Breast epithelium (tissue), 4 donors: ENCODE measurements at places on chromosomes 4 and X.
A peak's percentile ranks its signal among the peaks of the same experiment; 100 is the strongest.

DNA sequence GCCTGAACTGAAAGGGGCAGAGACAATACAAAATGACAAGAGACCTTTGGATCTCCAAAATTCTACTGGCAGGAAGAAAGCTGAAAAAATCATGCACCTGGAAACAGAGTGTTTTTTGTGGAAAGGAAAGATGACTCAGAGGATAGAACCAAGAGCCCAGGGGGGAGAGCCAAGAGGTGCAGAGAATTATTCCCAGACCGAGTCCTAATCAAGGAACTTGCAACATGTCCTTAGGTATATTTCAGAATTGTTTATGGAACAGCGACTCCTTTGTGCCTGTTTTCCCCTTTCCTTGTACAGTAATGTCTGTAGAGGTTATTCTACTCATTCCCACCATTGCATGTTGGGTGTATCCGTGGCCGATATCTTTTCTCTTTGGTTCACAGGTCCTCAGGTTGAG is 71.7 kb downstream of the YIPF6 start:
- DNase-seq: no peak
- no peaks in the 10 kb centered on the region for H3K36me3 ChIP-seq
- H3K4me1 ChIP-seq: no peaks in the 10 kb centered on the region
- no peak overlapping the region for H3K4me3 ChIP-seq
- H3K27ac ChIP-seq: no peak overlapping the region

- H3K4me1 ChIP-seq: no peaks in the 10 kb centered on the region
- DNase-seq: no peak
- no peaks in the 10 kb centered on the region for H3K36me3 ChIP-seq
- H3K27me3 ChIP-seq: peaks cover 31% of the 10 kb centered on the region
Observed at GRCh38 chrX:37763400-37763799, 16.5 kb upstream of the CYBB start.

GRCh38 chr4:38455092-38455862 is 208.7 kb upstream of the KLF3 start:
- no peak for DNase-seq
- no peaks in the 10 kb centered on the region for H3K27me3 ChIP-seq
- no peaks in the 10 kb centered on the region for H3K4me1 ChIP-seq
- no peaks in the 10 kb centered on the region for H3K36me3 ChIP-seq
- no peak overlapping the region for H3K4me3 ChIP-seq
- no peak overlapping the region for H3K27ac ChIP-seq

- H3K27me3 ChIP-seq: no peaks in the 10 kb centered on the region
- no peaks in the 10 kb centered on the region for H3K36me3 ChIP-seq
- no peak overlapping the region for H3K4me3 ChIP-seq
Observed at GRCh38 chr4:16007471-16008095, 44.6 kb upstream of the FGFBP2 start.

- H3K36me3 ChIP-seq: no peaks in the 10 kb centered on the region
- H3K27me3 ChIP-seq: peaks cover 13% of the 10 kb centered on the region
- H3K27ac ChIP-seq: no peak overlapping the region
Observed at GRCh38 chrX:107804427-107804826, 21.2 kb upstream of the MID2 start.

GRCh38 chrX:250965-251364 is 30.2 kb upstream of the PLCXD1 start:
- DNase-seq: no peak
- H3K27me3 ChIP-seq: no peaks in the 10 kb centered on the region
- no peaks in the 10 kb centered on the region for H3K36me3 ChIP-seq
- no peaks in the 10 kb centered on the region for H3K4me1 ChIP-seq
- H3K27ac ChIP-seq: no peak overlapping the region
- no peak overlapping the region for H3K4me3 ChIP-seq

DNA sequence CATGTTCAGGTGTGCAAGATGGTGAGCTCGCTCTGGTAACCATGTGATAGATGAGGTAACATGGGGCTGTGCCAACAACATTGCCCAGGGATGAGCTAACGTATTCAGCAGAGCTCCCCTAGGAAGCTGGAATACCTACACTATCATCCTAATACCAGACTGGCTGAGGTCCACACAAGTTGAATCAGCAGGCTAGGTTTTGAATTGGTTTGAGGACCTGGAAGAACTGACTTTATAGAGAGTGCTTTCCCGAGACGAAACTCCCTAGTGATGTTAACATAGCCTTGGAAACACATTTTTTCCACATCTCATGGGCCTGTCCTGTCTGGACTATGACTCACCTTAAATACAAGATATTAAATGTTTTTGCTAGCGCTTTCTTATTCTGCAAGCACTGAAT is 56.7 kb downstream of the IGFBP7 start:
- no peak overlapping the region for H3K4me3 ChIP-seq
- no peak for DNase-seq

GRCh38 chr4:39648827-39649558 is 10.3 kb upstream of the SMIM14 start:
- H3K4me3 ChIP-seq: no peak overlapping the region
- no peaks in the 10 kb centered on the region for H3K36me3 ChIP-seq
- no peak for DNase-seq
- H3K27ac ChIP-seq: no peak overlapping the region

GRCh38 chrX:41386222-41386990 is 52.4 kb downstream of the DDX3X start:
- no peak overlapping the region for H3K27ac ChIP-seq
- no peaks in the 10 kb centered on the region for H3K27me3 ChIP-seq
- H3K4me1 ChIP-seq: no peaks in the 10 kb centered on the region

DNA sequence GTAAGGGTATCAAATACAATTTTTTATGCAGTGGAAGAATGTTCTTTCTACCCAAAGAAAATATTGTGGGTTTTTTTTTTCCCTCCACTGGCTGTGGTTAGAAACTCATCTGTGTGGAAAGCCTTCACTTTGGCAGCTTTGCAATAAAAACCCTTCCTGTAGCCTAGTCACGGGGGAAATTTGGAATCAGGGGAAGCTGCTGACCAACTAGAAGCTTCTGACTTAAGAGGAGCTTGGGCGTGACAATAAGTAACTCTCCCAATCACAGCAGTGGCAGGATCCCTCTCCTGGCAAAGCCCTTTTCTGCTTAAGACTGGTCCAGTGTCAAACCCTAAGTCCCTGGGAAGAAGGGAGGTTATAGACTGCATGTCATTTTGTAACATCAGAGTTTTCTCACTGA is 87.9 kb downstream of the LRRC66 start:
- H3K36me3 ChIP-seq: no peaks in the 10 kb centered on the region
- no peak overlapping the region for H3K27ac ChIP-seq
- no peaks in the 10 kb centered on the region for H3K27me3 ChIP-seq

- H3K4me3 ChIP-seq: no peak overlapping the region
- no peak overlapping the region for H3K27ac ChIP-seq
- H3K4me1 ChIP-seq: no peaks in the 10 kb centered on the region
- no peaks in the 10 kb centered on the region for H3K27me3 ChIP-seq
Observed at GRCh38 chrX:148517176-148517575, 16.8 kb downstream of the AFF2 start.

DNA sequence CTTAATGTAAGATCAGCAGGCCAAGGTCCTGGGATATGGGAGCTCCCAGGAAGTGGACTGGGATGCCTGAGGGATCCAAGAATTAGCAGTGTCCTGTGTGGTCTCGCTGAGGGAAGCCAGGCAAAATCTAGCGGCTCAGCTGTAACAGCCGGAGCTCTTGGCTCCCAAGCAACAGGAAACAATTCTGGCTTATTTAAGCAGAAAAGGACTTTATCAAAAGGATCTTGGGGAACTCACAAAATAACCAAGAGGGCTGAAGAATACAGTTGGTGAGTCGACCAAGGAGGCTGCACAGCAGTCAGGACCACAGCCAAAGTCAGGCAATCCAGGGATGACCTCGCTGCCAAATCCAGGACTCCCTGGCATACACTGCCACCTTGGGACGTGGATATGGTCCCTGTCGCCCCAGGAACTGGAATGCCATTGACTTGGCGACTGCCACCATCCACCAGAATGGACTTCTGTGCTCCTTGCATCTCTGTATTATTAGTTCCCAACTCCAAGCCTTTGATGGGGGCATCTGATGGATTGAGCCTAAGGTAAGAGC is 165.3 kb upstream of the BCOR start:
- no peaks in the 10 kb centered on the region for H3K36me3 ChIP-seq
- H3K4me1 ChIP-seq: no peaks in the 10 kb centered on the region
- H3K27ac ChIP-seq: no peak overlapping the region
- H3K4me3 ChIP-seq: no peak overlapping the region
- DNase-seq: peak; percentile 30
- H3K27me3 ChIP-seq: no peaks in the 10 kb centered on the region

- no peaks in the 10 kb centered on the region for H3K36me3 ChIP-seq
- no peak overlapping the region for H3K27ac ChIP-seq
- H3K4me3 ChIP-seq: no peak overlapping the region
Observed at GRCh38 chr4:139899346-139899745, 233.7 kb downstream of the MGST2 start.

DNA sequence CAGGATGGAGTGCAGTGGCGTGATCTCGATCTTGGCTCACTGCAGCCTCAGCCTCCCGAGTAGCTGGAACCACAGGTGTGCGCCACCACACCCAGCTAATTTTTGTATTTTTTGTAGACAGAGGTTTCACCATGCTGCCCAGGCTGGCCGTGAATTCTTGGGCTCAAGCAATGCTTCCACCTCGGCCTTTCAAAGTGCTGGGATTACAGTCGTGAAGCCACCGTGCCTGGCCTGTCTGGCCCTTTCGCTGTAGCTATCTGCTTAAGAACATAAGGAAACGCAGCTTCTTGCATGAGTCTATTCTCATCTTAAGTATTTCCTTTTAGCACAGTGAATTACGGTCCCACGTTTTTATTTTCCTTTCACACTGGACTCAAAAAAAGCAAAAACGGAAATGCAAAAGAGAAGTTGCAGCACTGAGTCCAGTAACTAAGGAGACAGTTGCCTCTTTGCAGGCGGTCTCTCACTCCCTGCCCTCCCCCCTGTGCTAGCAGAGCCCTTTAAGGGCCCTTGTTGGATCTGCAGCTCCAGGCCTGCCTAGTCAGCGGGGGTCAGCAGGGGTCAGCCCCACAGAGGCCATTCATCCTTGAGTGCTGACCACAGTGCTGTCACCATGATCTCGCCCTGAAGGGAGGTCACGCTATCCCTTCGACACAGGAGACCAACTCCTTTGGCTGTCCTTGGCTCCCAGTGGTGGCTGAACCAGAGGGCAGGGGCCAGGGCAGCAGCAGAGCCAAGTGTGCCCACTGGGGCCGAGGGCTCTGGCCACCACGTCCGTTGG is 21.8 kb upstream of the TBC1D14 start:
- H3K36me3 ChIP-seq: no peaks in the 10 kb centered on the region
- no peaks in the 10 kb centered on the region for H3K27me3 ChIP-seq
- H3K4me1 ChIP-seq: peaks cover 9% of the 10 kb centered on the region
- no peak overlapping the region for H3K27ac ChIP-seq

GRCh38 chr4:100695039-100695654 is 177.3 kb upstream of the EMCN start:
- no peaks in the 10 kb centered on the region for H3K4me1 ChIP-seq
- no peak for DNase-seq
- H3K27me3 ChIP-seq: no peaks in the 10 kb centered on the region
- no peaks in the 10 kb centered on the region for H3K36me3 ChIP-seq

DNA sequence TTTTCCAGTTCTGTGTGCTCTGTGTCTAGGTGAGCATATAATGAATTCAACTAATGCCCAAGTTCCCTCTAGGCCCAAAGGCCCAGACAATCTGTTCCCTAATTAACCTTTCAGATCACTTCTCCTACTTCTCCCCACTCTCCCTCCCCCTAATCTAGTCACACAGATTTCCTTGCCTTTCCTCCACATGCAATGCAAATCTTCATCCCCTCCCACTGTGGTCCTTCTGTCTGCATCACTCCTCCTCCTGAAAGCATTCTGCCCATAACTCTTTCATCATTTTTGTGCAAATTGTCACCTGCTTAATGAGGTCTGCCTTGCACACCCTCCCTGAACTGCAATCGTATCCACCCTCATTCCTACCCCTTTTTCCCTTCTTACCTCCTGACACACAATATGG is 346.6 kb downstream of the FBXO8 start:
- no peaks in the 10 kb centered on the region for H3K27me3 ChIP-seq
- H3K27ac ChIP-seq: no peak overlapping the region
- H3K36me3 ChIP-seq: no peaks in the 10 kb centered on the region

GRCh38 chrX:101397779-101398178 is 7.0 kb downstream of the RPL36A start:
- DNase-seq: no peak
- no peak overlapping the region for H3K27ac ChIP-seq
- peaks cover 31% of the 10 kb centered on the region for H3K27me3 ChIP-seq
- H3K36me3 ChIP-seq: no peaks in the 10 kb centered on the region
- H3K4me1 ChIP-seq: no peaks in the 10 kb centered on the region

- no peaks in the 10 kb centered on the region for H3K36me3 ChIP-seq
- H3K4me1 ChIP-seq: no peaks in the 10 kb centered on the region
- peak overlapping the region; percentile 91 for H3K27ac ChIP-seq
Observed at GRCh38 chrX:100649550-100650356, 5.8 kb downstream of the SRPX2 start.

GRCh38 chrX:10938365-10938923 is 172.7 kb upstream of the HCCS start:
- no peaks in the 10 kb centered on the region for H3K36me3 ChIP-seq
- DNase-seq: no peak
- H3K27me3 ChIP-seq: peaks cover 4% of the 10 kb centered on the region
- no peaks in the 10 kb centered on the region for H3K4me1 ChIP-seq
- no peak overlapping the region for H3K27ac ChIP-seq
- no peak overlapping the region for H3K4me3 ChIP-seq

DNA sequence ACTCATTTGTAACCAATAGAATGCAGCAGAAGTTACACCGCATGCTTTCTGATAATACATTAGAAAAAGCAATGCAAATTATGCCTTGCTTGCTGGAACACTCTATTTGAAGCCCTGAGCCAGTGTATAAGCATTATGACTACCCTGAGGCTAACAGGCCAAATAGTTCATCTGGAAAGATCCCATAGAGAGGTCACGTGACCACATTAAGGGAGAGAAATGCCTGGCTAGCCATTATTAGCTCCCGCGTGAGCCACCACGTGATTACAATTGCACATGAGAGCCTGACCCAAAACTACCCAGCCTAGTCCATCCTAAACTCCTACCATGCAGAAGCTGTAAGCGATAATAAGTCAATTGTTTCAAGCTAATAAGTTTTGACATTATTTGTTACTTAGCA is 472.9 kb upstream of the GALNTL6 start:
- no peak overlapping the region for H3K27ac ChIP-seq
- H3K4me1 ChIP-seq: no peaks in the 10 kb centered on the region
- H3K36me3 ChIP-seq: no peaks in the 10 kb centered on the region
- no peak for DNase-seq
- H3K27me3 ChIP-seq: no peaks in the 10 kb centered on the region

DNA sequence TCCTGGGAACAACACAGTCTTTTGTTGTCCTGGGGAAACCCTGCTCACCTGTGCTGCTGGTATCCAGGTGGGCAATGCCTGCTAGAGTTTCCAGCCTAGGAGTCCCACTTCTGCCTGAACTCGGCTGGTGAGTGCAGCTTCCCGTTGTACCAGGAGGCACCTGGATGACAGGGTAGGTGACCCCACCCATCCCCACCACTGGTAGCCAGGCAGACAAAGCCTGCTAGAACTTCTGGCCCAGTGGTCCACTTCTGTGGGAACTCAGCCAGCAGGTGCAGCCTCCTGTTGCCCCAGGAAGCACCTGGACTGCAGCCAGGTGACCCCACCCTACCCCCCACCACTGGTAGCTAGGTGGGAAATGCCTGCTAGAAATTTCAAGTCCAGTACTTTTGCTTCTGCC is 9.7 kb upstream of the TCEAL2 start:
- no peaks in the 10 kb centered on the region for H3K36me3 ChIP-seq
- H3K4me3 ChIP-seq: no peak overlapping the region
- H3K27ac ChIP-seq: no peak overlapping the region
- H3K27me3 ChIP-seq: no peaks in the 10 kb centered on the region
- no peak for DNase-seq

GRCh38 chr4:142160509-142160908 is 524.1 kb downstream of the IL15 start:
- DNase-seq: no peak
- no peak overlapping the region for H3K4me3 ChIP-seq
- H3K4me1 ChIP-seq: no peaks in the 10 kb centered on the region
- H3K27me3 ChIP-seq: no peaks in the 10 kb centered on the region
- no peaks in the 10 kb centered on the region for H3K36me3 ChIP-seq
